H4 (cell line): ENCODE measurements at places on chromosomes 3 and 15. TPM values are rescaled to one million over a fixed set of nuclear protein-coding genes. Genes with fewer than 3 reads are reported as not detected.

- no peak for DNase-seq
Observed at GRCh38 chr3:156768390-156768789, 57.8 kb upstream of the LEKR1 start.

GRCh38 chr15:77862651-77863104, 214.8 kb downstream of the TBC1D2B start:
- no peak for DNase-seq

DNA sequence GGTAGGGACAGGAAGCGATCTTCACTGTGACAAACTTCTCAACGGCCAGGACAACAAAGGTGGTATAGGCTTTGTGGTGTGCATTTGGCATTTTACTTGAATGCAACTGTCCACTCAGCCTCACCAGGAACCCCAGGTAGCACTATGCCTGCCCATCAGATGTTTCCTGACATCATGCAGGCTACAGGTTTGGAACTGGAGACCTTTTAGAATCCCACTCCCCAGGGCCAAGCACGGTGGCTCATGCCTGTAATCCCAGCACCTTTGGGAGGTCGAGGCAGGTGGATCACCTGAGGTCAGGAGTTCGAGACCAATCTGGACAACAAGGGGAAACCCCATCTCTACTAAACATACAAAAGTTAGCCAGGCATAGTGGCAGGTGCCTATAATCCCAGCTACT, 9.6 kb downstream of the STARD5 start:
- DNase-seq, result no peak

DNA sequence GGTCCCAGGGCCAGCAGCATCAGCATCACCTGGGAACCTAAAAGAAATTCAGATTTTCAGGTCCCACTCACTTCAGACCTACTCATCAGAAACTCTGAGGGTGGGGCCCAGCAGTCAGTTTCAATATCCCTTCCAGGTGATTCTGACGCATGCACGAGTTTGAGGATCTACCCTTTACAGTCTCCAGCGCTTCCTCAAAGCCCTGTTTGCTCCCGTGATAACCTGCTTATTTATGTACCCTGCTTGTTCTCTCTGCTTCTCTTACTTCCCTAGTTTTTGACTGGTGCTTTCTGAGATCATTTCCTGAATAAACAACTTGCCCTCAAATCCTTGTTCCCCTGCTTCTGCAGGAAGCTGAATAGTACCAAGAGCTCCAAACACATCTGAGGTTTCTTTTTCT, 245.3 kb downstream of the ZNF621 start:
- no peak for DNase-seq

GRCh38 chr3:6862041-6862879, 1.3 kb downstream of the GRM7 start:
- DNase-seq, result no peak

- DNase-seq, result no peak
Observed at GRCh38 chr3:116939550-116939949, 230.0 kb downstream of the TUSC7 start.

DNA sequence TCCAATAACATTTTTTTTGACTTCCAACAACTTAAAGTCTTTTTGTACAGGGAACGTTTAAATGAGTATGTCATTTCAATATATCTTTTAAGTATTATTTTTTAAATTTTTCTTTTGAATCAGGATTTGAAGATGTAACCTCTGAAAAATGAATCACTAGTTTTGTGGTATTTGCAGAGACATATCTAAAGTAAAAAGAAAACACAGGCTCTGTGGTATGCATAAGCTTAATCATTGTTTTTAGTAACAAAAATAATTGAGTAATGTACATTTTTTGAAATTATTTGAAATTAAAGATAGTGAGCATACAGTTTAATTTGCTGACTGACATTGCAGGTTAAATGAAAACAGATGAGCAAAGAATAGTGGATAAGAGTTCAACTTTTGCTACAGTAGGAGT, 531.3 kb downstream of the ROBO1 start:
- DNase-seq, result no peak

- DNase-seq, result peak; percentile 76
Observed at GRCh38 chr15:33132722-33133345, 61.7 kb downstream of the FMN1 start.

GRCh38 chr3:45575386-45575923, 19.1 kb upstream of the LIMD1 start:
- no peak for DNase-seq

- DNase-seq, result no peak
Observed at GRCh38 chr3:177657243-177657642, 460.0 kb upstream of the TBL1XR1 start.

DNA sequence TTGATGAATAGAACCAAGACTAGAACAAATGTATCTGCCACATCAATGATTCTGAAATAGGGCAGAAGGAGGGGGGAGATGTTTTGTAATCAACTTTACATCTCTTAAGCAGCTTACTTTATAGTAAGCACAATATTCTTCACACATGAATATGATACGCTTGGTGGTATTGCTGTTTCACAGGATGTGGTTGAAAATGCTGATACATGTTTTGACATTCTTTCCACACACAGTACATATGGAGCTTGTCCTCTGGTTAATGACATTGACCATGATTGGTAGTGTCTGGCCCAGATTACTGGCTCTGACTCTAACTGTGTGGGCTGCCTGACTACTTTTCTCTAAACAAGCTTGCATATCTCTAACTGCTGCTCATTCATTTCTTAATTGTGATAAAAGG, 168.9 kb downstream of the KLHL25 start:
- peak; percentile 62 for DNase-seq

DNA sequence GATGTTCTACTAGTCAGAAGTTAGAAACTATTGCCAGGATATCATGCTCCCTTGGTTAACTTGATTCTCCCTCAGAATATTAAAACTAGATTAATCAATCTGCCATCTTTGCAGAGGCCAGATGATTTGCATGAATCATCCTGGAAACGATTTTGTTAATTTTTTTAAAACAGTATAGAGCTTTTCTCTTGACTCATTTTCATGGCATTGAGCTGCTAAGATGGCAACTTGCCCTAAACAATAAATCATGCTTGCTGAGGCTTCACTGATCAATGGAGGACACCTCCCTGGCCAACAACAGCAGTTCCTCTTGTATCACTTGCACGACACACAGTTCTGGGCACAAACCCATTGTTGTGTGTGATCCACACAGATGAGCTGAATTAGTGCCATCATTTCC, 109.1 kb downstream of the COL6A6 start:
- DNase-seq, result no peak

- DNase-seq, result no peak
Observed at GRCh38 chr15:69500339-69500738, 47.7 kb downstream of the RPLP1 start.

DNA sequence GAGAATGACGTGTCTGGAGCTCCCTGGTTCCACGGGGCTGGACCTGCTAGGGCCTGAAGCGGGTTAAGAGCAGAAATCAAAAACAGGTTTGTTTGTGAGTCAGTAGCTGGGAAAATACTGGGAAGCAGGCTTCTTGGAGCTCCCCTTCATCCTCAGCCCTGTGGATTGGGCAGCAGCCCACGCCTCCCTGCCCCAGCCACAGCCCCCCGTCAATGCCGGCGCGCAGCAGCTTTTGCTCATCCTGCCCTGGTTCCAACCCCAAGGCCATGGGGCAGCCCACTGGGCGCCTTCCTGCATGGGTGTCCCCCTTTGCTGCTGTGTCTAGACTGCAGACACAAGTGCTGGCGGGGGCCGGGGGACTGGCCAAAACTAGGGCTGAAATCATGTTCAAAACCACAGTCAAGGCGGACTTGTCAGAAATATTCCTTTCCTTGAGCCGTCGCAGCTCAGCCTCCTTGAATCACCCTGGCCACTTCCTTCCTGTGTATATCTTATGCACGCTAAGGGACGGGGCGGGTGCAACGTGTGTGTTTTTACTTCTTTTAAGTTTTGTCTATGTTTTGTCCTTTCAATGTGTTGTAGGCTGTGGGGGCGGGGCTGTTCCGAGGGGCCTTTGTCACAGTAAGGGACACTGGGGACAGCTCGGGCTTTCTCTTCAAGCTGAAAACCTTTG, 108.1 kb downstream of the KLF13 start:
- DNase-seq, result peak; percentile 88

- DNase-seq, result no peak
Observed at GRCh38 chr3:136730595-136731273, 21.4 kb downstream of the STAG1 start.

GRCh38 chr15:48409623-48410022, 78.4 kb downstream of the DUT start:
- DNase-seq, result no peak

DNA sequence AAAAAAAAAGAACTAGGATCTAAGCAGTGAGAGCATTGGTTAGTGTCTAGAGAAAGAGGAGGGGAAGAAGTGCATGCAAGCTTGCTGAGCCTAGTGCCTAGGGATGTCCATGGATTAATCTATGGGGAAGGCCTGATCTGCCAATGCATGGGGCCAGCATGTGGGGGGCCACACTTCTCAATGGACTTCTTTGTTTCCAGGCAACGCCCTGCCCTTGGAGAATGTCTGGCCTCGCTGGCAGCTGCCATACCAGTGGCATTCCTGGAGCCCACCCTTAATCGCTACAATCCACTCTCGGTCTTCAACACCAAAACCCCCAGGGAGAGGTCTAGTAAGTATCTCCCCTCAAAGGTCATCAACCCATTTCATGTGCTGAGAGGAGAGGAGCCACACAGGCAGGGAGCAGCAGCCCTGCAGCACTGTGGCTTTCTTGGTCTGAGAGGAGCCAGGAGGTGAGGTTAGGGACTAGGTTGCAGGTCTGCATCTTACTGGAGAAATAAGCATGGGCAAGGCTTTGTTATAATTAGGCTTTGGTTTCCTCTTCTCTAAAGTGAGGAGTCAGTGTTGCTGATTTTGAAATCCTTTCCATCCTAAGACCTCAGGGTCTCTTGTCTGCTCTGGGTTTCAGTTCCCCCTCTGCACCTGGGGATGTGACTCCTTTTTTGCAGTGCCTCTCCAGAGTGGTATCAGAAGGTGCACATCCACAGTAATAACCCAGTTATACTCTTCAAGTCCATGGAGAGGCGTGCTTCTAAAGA, 188.1 kb upstream of the CHRM5 start:
- no peak for DNase-seq

GRCh38 chr15:68447976-68448755, 16.2 kb upstream of the ITGA11 start:
- no peak for DNase-seq

DNA sequence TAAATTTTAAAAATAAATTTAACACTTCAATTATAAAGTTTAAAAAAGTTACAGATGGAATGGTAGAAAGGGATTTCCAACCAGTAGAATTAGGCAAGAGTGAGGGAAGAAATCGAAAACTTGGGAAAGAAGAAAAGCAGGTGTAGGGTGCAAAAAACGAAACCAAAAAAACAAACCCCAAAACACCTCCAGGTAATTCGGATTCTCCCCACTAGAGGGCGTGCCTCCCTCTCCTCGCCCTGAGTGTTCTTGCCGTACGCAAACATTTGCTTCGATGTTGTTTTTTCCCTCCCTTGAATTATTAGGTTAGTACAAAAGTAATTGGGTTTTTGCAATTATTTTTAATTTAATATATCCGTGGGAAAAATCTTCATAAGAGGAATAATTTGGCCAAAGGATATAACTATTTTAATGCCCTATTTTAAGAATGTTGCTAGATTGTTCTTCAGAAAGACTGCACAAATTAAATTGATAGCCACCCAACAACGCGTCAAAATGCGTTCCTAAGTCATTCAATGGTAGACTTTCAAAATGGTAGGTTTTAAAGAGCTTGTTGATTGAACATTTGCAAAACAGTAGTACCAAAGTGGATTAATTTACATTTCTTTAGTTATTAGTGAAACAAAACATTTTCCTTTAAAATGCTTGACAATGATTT, 63.7 kb downstream of the SLC30A4 start:
- DNase-seq, result peak; percentile 33

DNA sequence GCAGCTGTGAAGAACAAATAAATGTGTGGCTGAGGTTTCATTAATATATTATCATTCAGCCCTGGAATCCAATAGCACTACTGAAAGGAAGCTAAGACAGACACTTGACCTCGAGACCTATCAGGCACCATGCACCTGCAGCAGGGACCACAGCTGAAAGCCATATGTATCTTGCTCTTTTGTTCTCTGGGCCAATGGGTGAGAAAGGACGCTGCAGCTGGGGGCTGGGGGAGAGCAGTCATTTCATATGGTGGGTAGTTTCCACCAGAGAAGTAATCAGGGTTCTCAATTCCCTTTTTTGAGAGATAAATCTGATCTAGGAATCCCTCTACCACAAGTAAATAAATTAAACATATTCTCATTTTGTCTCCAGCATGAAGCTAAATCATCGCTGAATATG, 225.6 kb upstream of the STRIT1 start:
- DNase-seq, result no peak

DNA sequence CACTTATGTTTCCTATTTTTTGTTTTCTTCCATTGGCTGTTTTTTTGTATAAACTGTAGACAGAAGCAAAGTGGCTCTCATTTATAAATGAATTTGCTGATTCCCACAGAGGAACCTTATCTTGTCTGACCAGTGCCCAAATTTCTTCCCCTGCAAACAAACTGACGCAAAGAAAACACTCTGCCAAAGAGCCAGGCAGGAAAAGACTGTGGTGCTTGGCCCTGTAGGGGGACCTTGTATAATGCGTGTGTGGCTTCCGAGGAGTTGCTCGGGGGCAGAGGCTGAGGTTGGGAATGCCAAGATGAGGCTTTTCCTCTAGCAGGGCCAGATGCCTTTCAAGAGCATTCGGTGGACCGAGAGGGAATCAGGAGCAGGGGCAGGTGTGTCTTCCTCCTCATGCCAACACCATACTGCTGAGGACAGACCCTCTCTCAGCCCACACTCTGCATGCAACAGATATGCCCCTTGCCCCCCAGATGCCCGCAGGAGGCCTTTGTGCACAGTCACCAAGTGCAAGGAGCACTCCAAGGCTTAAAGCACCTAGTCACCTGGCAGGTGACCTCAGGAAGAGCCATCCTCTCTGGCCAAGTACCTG, 104.3 kb upstream of the ABHD17C start:
- no peak for DNase-seq

The INSYN1 gene
- total RNA-seq, result 0.35 and 0.72 TPM in 2 replicates

The PIGB gene
- total RNA-seq, result 23.7 and 26.2 TPM in 2 replicates

The FBXL22 gene
- not detected in 2 replicates for total RNA-seq

The CSPG5 gene
- 0.93 and 1.5 TPM in 2 replicates for total RNA-seq

The ZNF717 gene
- 4.4 and 7.4 TPM in 2 replicates for total RNA-seq

The CNTN4 gene
- 2.3 and 3.3 TPM in 2 replicates for total RNA-seq

The RLBP1 gene
- total RNA-seq, result not detected in 2 replicates

The SIDT1 gene
- total RNA-seq, result not detected in 2 replicates

The GABPB1 gene
- total RNA-seq, result 45.7 and 50.0 TPM in 2 replicates

The GUCA1C gene
- not detected in 2 replicates for total RNA-seq

The ATP2B2 gene
- total RNA-seq, result 0.12 TPM in 2 replicates
